ENCODE measurements at places on chromosomes 4 and X.
A peak's percentile ranks its signal among the peaks of the same experiment; 100 is the strongest.

- no peak for DNase-seq
These were observed 126.0 kb downstream of the GRIA3 start for GRCh38 chrX:123310112-123310511.

DNA sequence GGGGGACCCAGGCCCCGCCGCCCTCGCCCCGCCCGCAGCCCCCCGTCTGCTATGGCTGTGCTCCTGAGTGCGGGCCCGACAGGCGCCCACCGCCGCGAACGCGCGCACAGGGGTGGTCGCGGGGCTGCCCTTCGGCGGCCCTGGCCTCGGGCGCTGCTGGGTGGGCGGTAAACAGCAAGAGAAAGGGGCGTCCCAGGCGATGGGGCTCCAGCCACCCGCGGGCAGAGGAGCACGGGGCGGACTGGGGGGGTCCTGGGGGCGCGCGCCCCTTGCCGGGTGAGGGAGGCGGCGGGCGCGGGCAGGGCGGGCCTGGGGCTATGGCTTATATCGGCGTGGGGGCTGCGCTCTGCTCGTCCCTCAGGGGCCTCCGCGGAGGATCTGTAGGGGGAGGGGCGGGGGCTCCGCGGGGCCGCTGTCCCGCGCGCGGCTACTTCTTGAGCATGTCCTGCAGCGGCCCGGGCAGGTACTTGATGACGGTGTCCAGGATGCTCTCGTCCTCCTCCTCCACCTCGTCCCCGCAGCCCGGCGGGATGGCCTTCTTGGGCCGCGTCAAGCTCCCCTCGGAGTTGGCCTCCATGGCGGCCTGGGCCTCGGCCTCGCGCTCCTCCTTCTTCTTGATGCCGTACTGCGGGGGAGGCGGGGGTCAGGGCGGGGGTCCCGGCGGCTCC is 39.7 kb downstream of the CPLX1 start:
- no peak for DNase-seq

DNA sequence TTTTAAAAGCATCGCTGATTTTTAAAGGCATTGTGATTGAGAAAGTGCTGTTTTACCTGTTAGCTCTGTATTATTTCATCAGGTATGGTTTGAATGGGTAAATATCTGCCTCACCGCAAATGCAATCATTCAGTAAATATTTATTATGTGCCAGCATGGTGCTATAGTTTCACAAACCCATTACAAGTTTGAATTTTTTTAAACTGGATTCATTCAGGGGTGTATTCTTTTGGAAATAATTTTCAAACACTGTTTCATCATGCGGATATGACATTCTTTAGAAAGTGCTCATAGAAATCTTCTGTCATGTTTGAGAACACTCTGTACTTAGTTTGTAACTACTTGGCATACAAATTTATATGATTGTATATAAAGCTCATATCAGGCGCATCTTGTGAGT is 37.2 kb downstream of the LIMCH1 start:
- DNase-seq: peak; percentile 24

- no peak for DNase-seq
These were observed 79.1 kb downstream of the ELOVL6 start for GRCh38 chr4:110119337-110119736.

- DNase-seq: peak; percentile 76
These were observed 53.0 kb downstream of the GAB1 start for GRCh38 chr4:143389579-143390195.

DNA sequence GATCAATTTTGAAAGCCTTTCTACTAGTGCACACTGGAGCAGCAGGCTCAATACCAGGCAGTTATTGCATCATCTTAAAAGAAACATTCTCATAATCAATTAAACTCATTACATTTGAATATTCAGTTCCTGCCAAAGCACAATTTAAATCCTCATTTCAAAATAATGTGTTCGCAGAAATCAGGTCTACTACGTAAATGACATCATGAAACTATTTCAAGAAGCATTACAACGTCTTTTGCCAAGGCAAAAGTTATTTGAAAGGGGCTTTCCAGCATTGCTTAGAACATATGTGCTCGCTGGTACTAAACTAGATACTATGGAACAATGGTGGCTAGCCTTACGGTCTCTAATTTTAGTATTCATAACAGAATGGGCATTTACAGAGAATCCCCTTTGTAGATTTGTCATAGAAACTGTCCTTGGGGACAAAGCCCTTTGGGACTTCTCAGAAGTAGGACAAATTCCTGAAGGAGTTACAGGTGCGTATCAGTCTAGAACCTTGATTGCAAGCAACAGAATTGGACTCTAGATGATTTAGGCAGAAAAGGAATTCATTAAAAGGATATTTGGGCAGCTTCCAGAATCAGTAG is 27.6 kb upstream of the HUWE1 start:
- DNase-seq: no peak

DNA sequence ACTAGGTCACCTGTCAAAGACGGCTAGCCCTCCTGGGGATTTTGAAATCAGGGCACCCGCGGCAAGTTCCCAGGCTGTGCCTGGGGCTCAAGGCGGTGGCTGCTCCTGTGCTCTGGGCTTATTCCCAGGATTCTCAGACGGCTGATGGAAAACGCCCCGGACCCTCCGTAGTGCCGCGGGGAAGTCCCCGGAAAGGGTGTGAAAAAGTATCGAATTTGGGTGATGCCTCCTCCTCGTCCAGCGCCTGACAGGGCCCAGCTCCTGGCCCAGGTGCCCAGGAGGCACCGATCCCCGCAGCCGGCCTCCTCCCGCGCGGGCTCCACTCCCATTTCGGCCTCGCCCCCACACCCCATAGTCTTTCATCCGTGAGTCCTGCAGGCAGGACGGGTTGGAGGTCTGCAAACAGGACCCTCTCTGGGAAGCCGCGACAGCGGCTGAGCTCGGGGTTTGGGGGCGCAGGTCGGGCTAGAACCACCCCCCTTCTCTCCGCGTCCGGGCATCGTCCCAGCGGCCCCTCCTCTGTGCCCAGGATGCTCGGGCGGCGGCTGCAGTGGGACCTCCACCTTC is 1.1 kb upstream of the NSG1 start:
- no peak for DNase-seq

GRCh38 chr4:34289489-34289888 is 1954.8 kb downstream of the ARAP2 start:
- peak; percentile 13 for DNase-seq

GRCh38 chr4:85774489-85774888 is 299.5 kb downstream of the ARHGAP24 start:
- no peak for DNase-seq

DNA sequence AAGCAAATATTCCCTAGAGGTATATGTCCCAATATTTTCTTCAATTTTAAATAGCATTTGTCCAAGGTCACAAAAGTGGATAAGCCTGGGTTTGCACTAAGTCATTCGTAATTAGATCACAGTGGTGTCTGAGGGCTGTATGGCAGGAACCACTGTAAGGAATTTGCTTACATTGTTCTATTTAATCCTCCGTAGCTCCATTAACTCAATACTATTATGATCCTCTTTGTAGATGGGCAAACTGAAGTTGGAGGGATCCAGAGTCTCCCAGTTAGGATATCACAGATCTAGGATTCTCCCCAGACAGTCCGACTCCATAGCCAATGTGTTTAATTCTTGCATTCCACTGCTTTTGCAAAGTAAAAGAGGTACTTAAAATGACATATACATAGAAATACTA is 242.7 kb upstream of the DCAF8L1 start:
- DNase-seq: no peak

DNA sequence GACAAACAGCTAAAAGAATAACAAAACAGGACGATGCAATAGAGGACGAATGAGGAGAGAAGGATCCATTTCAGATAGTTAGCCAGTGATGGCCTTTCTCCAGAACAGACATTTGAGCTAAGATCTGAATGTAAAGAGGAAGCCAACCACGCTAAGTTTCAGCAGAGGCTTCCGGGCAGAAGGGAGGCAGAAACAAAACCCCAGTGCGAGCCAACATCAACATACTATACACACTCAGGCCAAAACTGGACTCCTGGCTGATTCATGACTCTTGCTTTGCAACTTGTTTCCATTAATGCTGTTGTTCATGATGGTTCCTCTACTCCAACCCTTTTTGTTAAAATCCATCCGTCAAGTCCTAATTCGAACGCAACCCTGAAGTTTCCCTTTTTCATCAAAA is 730.3 kb downstream of the TRIML1 start:
- DNase-seq: no peak

- DNase-seq: peak; percentile 61
These were observed 848 bp downstream of the ACSL4 start for GRCh38 chrX:109732017-109732801.

DNA sequence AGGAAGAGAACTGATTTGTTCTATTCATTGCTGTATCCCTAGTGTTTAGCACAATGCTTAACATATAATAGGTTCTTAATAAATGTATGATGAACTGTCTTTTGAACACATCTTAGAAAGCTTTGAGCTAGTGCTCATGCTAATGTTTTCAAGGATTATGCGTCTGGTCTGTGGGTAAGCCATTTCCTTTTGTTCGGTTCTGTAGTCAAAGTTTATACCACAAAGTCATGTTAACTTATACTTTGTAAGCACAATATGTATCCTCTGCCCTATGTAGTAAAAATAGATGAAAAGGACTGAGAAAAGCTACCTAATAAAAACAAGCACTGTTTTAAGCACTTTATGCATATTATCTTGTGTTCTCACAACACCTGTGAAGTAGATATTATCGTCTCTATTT is 301.9 kb downstream of the GLUD2 start:
- DNase-seq: no peak

DNA sequence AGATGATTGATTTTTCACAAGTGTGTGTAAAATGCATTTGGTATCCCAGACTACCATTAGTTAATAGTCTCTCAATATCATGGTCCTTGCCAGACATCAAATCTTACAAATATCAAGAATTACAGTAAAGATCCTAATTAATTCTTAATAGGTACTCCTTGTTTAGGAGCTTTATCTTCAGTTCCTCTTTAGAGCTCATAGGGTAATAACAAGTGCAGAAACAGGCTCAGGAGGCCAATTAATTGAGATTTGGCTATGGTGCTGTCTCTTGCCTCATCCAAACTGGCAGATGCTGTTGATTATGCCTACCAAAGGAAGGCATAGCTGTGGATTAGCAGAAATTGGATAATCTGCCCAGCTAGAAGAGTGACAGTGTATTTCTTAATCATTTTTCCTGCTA is 6.9 kb downstream of the MTMR1 start:
- DNase-seq: no peak

All from GM23248 (cell line).